ENCODE measurements at places on chromosomes 5 and 9.

DNA sequence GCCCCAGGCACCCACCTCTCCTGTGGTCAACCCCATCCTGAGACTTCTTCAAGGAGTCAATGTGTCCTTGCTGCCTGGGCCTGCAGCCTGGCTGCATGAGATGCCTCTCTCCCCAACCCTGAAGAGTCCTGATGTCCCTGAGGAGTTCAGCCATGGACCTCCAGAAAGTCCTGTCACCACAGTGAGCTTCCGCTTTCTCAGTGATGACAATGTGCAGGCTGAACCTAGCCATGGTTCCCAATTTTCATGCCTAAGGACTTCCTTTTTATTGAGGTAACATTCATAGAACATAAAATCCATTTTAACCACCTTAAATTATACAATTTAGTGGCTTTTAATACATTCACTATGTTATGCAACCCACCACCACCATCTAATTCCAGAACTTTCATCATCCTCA, 29.1 kb downstream of the DAP start:
- no peak for DNase-seq

- DNase-seq: no peak
Measured at GRCh38 chr9:105313238-105313637, 68.8 kb downstream of the SLC44A1 start.

GRCh38 chr5:77644371-77645157, 6.1 kb upstream of the OTP start:
- no peak for DNase-seq

GRCh38 chr5:59773294-59773693, 120.2 kb downstream of the PDE4D start:
- no peak for DNase-seq

- DNase-seq: no peak
Measured at GRCh38 chr5:160618286-160618685, 196.6 kb downstream of the PTTG1 start.
